ENCODE measurements at places on chromosomes 5 and 9. TPM values are rescaled to one million over a fixed set of nuclear protein-coding genes. Genes with fewer than 3 reads are reported as not detected.

The SARDH gene
- 0.87 TPM for total RNA-seq

The DEPDC1B gene
- not detected for total RNA-seq

The PLAC8L1 gene
- total RNA-seq, result not detected

The PWWP2A gene
- 9.6 TPM for total RNA-seq

The NKD2 gene
- total RNA-seq, result 3.9 TPM

The ORM1 gene
- total RNA-seq, result not detected

The IFNA8 gene
- not detected for total RNA-seq

The PLPP1 gene
- total RNA-seq, result 81.4 TPM

The GRM6 gene
- total RNA-seq, result not detected

The PCDHGC5 gene
- 1.5 TPM for total RNA-seq

The SHB gene
- 20.7 TPM for total RNA-seq

The RLN1 gene
- total RNA-seq, result not detected

The SLC6A19 gene
- not detected for total RNA-seq

The SLC45A2 gene
- total RNA-seq, result not detected

All from heart left ventricle (tissue), 16 donors.